ENCODE measurements at places on chromosomes 4 and X.
A peak's percentile ranks its signal among the peaks of the same experiment; 100 is the strongest.

GRCh38 chr4:98993419-98994071 is 2.0 kb upstream of the METAP1 start:
- DNase-seq = no peak

DNA sequence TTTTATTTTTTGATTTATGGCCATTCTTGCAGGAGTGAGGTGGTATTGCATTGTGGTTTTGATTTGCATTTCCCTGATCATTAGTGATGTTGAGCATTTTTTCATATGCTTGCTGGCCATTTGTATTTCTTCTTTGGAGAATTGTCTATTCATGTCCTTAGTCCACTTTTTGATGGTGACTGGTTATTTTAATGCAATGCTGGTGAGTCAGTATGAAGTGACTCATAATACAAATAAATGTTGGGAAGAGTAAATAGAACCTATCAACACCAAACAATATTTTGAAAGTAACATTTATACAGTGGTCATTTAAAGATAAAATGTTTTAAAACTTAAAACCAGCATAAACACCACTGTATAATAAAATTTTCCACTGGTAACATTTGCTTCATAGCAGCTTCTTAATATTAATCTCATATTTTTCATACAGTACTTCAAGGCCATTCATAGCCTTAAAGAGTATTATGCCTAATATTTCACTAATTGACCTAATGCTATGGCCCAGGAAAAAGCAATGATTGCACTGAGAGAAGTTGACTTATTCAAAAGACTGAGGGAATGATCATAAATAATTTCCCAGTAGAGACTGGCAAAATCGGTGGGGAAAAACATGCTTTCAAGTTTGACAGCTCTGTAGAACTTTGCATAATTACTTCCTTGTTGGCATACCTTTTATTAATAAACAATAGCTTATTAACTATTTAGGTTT is 33.9 kb downstream of the CASK start:
- DNase-seq = no peak

- no peak for DNase-seq
These were observed 992.3 kb downstream of the STPG2 start for GRCh38 chr4:97150966-97151365.

DNA sequence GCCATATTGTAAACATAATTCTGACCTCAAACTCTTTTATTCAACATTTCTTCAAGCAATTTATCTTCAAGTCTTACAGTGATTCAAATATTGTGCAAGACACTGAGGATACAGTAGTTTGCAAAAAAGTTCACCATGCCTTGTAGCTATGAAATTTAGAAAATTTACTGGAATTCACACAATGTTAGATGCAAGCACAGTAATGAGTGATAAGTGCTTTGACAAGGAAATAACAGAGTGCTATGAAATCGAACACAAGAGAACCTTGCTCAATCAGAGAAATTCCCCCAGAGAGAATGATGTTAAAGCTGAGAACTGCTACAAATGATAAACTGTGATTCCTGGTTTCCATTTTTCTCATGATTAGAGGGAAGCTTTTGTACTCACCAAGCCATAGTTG is 952.9 kb downstream of the FAT4 start:
- DNase-seq = no peak

- no peak for DNase-seq
These were observed 9.1 kb downstream of the PITX2 start for GRCh38 chr4:110613745-110614144.

- no peak for DNase-seq
These were observed 1.4 kb downstream of the MAGED1 start for GRCh38 chrX:51894697-51895336.

GRCh38 chr4:3044870-3045819 is 29.2 kb downstream of the HTT-AS start:
- DNase-seq = no peak

DNA sequence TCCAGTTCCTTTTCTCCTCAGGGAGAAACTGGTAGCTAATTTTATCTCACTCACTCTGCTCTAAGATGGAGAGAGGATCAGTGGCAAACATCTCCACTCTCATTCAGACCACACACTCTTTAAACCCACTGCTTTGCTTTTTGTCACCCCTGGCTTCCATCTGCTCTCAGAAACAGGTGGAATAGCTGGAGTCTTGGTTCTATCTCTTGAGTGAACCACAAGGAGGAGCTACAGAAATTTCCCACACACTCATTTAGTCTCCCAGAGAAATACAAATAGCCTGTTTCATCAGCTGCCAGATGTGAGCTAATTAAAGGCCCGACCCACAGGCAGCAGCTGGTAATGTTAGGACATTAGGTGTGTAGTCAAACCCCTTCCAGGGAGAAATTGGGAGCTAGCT is 96.6 kb downstream of the STPG2 start:
- no peak for DNase-seq

DNA sequence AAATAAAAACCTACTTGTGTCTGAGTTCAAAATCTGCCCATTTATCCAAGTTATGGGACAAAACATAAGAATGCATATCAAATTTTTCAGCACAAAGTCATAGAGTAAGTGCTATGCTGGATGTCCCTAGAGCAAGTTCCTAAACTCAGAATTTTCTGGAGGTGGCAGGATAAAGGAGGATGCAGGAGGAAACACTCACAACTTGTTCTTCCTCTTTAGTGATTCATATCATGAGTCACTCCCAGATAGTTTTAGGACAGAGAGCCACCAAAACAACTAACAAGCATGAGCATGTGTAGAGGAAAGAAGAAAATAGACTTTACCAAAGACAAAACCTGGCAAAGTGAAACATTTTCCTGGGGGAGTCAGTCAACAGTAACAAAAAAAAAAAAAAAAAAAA is 302.7 kb downstream of the KCTD8 start:
- DNase-seq = no peak

DNA sequence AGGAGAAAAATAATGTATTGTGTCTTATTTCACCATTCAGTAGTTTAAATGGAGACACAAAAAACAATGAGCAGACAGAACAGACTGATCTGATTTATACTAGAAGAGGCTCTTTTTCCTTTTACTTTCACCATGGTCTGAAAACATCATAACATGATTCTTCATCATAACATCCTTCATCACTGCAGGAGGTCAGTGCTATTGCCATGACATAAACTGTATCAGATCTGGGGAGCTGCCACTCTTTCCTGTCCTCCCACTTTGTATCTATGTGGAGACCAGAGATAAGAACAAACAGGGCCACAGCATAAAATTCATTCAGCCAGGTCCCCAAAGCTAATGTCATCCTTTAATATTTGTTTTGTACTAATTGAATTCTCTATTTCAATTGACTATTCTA is 25.2 kb downstream of the SOD3 start:
- no peak for DNase-seq

DNA sequence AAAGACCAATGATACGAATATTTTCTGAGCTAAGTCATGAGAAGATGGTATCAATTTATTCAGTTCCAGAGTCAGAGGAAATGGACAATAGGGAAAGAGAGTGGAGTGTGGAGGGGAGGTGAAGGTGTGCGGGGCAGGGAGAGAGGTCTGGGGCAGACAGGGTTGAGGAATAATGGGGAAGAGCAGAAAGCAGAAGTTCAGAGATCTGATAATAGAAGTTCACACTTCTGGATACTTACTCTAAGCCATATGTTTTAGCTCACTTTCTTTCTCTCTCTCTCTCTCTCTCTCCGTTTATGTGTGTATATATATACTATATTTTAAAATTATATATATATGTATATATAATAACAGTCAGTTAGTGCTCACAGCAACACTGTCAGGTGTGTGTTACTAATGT is 40.4 kb downstream of the FOXR2 start:
- DNase-seq = no peak

DNA sequence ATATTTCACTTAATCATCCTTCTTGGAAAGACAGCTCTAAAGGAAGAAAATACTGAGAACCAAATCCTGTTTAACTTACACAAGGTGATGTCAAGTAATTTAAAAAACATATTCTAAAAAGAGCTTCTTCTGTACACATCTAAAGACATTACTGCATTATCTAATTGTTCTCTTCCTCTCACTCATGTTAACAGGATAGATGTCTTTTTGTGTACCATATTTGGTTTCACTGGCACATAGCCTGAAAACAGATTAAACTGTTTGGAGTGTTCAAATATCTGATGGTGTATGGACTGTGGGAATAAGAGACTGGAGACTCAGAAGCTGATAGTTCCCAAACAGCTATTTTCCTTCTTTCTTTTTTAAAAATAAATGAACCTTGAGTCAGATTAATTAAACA is 213.3 kb upstream of the MAB21L2 start:
- DNase-seq = no peak

- DNase-seq = peak; percentile 38
These were observed 38.6 kb downstream of the MTMR1 start for GRCh38 chrX:150731795-150732194.

GRCh38 chr4:27278615-27279375 is 418.2 kb downstream of the STIM2 start:
- no peak for DNase-seq

DNA sequence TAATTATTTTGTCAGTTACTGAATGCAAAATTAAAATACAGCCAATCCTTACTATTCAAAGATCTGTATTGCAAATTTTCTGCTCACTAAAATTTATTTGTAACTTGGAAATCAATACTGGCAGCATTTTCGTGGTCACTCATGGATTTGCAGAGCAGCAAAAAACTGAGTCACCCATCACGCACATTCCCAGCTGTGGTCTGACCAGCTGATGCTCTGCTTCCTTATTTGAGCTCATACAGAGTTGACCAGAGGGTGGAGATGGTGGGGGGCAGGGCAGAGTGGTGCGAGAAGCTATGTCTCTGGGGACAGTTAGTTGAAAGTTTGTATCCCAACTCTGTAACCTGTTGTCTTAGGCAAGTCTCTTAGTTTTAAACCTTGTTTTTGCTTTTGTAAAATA is 214.8 kb downstream of the SPCS3 start:
- no peak for DNase-seq

DNA sequence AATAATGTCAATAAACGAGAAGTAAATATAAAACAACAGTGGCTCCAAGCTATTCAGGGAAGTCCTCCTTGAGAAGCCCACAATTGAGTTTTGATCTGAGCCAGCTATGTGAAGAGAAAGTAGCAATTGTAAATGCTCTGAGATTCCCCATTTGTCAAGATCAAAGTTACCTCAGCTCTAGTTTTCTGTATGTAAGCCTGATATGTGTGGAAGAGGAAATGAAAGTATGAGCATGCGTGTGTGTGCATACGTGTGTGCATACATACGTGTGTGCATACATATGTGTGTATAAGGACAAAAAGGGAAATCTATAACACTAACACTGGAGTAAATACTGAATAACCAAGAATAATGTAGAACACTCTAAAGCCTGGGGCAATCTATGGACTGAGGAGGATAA is 130.3 kb downstream of the SCFD2 start:
- DNase-seq = no peak

GRCh38 chrX:154486052-154486395 is 391 bp downstream of the UBL4A start:
- no peak for DNase-seq

DNA sequence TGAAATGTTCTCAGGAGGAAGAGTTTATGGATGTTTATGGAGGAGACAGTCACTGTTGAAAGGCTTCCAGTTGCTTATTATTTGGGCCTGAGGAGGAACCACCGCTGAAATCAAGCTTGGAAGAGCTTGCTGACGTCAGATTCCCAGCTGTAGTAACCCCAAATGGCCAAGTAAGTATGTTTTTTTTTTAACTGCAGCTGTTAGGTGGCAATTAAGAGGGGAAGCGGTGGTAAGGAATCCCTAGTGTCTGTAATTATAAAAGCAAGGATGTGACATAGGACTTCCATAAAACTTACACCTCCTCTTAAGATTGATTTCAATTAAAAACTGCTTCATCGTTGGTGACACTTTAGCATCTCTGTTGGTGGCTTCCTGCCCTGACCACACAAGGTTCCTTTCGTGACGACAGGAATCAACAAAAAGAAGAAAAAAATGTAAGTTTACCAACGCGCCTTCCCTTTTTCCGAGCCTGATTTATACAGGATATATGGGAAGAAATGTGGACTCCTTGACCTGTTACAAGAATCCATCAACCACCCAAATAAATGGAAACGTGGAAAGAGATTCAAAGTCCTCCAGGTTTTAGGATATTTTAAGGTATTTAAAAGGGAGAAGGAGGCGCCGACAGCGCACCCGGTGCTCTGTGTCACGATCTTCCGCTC is 884 bp downstream of the RELL1 start:
- no peak for DNase-seq

- DNase-seq = no peak
These were observed 101.9 kb downstream of the RASL11B start for GRCh38 chr4:52964011-52964410.

DNA sequence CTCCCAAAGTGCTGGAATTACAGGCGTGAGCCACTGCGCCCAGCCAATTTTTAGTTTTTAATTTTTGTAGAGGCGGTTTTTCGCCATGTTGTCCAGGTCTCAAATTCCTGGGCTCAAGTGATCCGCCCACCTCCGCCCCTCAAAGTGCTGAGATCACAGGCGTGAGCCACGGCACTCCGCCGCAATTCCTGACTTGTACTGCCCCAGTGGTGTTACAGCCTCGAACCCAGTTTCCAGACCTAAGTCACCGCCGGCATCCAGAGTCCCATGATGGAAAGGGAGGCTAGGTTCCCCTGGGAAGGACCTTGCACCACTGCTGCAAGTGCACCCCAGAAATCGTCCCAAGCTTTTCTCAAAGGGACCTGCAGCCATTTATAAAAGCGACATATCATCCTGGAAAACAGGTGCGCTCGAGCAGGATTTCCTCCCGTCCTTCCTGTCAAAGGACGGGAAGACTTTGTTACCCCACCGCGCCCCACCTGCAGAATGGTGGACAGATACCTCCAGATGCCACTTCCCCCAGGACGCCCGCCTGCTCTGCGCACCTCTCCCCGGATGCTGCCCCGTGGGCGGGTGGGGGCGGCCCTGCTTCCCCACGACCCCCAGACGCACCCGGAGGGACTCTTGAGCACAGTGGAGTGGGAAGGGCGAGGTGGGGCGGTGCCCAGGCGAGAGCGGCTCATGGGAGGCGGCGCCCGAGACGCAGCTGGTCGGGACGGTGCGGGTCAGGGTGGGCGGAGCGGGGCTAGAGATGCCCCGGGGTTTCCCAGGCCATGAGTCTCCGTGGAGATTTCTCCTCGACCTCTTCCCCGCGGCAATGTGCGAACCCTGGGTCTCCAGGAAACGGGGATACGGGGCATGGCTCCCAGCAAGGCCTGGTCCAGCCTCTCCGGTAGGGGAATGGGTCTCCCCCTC is 947 bp upstream of the RPL10 start:
- DNase-seq = peak; percentile 66

GRCh38 chr4:99180382-99181070 is 36.4 kb upstream of the ADH4 start:
- DNase-seq = no peak

DNA sequence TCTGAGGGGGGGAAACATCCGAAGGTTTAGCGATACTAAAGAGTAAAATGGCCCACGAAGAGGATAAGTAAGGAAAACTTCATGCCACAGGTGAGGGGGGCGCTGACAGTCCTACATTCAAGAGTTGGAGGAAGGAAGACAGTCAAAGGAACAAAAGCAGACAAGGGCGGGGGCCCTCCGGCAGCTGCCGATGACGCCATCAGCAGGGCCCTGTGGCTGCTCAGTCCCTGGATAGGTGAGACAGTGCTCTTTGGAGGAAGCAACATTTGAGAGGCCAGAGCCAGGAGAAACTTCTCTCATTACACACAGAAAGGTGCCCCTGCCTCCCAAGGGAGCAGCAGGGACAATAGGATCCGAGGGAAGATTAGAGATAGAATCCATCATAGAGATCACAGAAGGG is 41.5 kb downstream of the RAB40AL start:
- DNase-seq = no peak
